ENCODE measurements at places on chromosomes 3 and 15.

GRCh38 chr3:97885931-97886824 is 64.4 kb downstream of the CRYBG3 start:
- no peak for DNase-seq

DNA sequence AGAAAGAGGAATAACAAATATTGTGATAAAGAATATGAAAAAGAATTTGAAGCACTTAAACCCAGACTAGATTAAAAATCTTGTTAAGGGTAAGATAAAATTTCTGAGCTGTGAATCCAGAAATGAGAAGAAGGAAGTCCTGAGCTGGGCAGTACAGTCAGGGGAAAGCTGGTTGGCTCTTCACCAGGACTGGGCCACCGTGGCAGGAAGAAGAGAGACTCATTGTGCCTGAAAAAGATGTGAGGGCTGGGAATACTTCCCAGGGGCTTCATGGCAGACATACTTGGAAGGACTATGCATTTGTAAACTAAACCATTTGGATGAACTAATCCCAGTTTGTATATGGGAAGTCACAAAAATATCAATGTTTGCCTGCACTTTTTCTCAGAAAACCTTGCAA is 28.5 kb upstream of the MYO5C start:
- no peak for DNase-seq

DNA sequence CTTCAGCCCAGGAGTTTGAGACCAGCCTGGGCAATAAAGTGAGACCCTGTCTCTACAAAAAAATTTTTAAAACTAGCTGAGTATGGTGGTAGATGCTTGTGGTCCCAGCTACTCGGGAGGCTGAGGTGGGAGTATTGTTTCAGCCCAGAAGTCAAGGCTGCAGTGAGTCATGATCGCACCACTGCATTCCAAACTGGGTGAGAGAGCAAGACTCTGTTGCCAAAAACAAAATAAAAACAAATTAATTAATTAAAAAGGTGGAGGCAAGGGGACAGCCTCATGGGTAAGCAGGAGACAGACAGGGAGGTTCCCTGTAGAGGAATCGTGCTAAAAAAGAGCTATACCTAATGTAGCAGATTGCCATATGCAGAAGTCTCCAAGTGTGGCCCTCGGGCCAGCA is 12.6 kb downstream of the HAPLN3 start:
- no peak for DNase-seq

DNA sequence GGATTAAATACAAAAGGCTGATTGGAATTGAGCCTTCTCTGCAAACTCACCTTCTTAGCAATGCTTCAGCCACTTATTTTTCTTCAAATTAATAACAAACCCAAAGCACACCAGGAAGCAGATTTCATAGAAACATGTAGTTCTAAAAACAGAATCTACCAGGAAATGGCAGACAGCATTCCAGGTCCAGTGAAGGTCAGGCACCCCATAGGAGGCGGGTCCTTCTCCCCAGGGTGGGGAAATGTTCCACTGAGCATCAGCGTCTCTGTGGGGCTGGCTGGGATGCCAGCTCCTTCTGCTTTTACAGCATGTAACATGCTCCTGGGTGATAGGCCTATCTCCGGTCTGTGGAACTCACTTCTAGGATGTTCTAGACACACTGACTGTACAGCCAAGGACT is 49.2 kb downstream of the CTNNB1 start:
- no peak for DNase-seq

- DNase-seq, result no peak
These were observed 275.7 kb upstream of the LRTM1 start for GRCh38 chr3:55203546-55203945.

- DNase-seq, result peak; percentile 61
These were observed 706 bp downstream of the DVL3 start for GRCh38 chr3:184155644-184156521.

- DNase-seq, result no peak
These were observed 33.8 kb downstream of the MGLL start for GRCh38 chr3:127788451-127788909.

All from GM12892 (cell line).